H4 (cell line): ENCODE measurements at places on chromosomes 12 and 14.

GRCh38 chr14:65339866-65340265 is 72.7 kb upstream of the FUT8 start:
- DNase-seq, result no peak

DNA sequence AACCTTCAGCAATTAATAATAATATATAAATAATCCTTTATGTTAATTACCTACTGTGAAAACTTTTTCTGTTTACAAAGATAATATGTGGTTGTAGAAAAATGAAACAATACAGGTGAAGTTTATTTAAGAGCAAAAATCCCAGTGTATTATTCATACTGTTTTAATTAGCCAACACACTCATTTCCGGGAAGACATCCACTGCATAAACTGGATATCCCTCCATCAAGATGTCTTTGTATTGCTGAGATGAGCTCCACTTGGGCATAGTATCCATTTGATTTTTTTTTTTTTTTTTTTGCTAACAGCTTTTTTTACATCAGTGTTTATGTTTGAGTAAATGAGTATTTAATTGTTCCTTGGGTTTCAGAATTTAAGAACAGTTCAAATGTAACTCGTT is 13.7 kb upstream of the DERA start:
- DNase-seq, result no peak

DNA sequence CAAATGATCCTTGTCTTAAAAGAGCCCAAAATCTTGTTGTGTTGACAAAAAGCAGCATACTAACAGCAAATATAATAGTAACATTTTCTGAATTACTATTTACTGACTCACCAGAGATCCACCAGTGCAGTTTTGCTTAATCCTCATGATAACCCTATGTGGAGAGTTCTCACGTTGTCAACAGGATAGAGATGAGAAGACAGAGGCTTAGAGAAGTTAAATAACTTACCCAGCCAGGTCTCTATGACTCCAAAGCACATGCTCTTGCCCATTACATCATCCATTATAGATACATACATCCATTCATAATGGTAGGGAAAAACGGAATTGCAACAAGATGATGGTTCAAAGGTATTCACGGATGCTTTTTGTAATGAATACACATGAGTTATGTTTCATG is 111.9 kb downstream of the PAX9 start:
- DNase-seq, result no peak

GRCh38 chr12:106080041-106080790 is 58.5 kb downstream of the NUAK1 start:
- DNase-seq, result peak; percentile 24

GRCh38 chr14:61330511-61330910 is 9.1 kb downstream of the PRKCH start:
- DNase-seq, result no peak

DNA sequence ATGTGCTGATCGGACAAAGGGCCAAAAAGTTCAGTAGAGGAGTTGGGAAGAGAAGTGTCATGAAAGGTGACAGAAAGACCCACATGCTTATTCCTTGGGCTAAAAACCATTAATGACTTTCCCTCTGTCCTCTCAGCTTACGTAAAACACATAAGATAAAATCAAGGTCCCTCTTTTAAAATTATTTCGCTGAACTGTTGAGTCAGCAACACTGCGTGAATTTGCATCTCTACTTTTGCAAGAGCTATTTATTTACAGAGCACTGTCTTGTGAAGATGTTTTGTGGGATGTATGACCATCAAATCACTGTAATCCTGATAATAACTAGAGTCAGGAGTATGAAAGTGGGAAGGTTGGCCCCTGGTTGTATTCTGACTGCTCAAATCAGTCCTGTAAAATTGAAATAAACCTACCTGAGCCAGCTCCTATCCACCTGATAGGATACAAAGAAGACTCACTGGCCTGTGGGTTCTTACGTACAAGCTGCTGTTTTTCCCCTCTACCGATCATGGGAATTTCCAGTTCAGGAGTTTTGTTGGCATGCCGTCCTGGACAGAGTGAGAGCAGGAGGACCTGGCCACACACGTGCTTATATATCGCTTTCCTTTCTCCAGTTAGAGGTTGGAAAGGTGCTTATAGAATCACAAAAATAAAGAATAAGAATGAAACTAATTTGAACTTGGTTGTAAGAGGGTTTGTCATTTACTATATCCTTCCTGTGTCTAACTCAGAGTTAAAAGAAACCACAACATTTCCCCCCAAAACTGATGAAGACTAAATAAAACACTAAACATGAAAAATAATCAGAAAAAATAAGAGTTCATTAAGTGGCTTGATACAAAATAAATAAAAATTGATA is 42.9 kb downstream of the IFNG-AS1 start:
- no peak for DNase-seq
